ENCODE measurements at places on chromosomes 3 and 15.
A peak's percentile ranks its signal among the peaks of the same experiment; 100 is the strongest.

GRCh38 chr15:47945872-47946650 is 174.7 kb upstream of the SLC24A5 start:
- DNase-seq = no peak

- DNase-seq = no peak
Observed at GRCh38 chr3:153856932-153857331, 264.3 kb upstream of the ARHGEF26 start.

- no peak for DNase-seq
Observed at GRCh38 chr3:29949940-29950616, 656.3 kb upstream of the TGFBR2 start.

DNA sequence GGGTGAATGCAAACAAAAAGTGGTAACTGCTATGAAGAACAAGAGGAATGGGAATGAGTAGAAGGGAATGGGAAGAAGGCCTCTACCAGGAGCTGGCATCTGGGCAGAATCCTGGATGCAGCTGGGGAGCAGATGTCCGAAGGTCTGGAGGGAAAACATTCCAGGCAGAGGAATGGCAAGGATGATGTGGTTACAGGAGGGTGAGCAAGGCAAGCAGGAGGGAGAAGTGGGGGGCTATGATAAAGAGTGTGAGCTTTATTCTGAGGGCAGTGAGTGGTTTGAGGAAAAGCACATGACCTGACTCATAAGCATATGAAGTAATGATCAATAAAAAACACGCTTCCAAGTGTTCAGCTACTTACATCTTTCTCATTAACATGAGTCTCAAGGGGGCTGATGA is 17.1 kb downstream of the SKIC8 start:
- no peak for DNase-seq

DNA sequence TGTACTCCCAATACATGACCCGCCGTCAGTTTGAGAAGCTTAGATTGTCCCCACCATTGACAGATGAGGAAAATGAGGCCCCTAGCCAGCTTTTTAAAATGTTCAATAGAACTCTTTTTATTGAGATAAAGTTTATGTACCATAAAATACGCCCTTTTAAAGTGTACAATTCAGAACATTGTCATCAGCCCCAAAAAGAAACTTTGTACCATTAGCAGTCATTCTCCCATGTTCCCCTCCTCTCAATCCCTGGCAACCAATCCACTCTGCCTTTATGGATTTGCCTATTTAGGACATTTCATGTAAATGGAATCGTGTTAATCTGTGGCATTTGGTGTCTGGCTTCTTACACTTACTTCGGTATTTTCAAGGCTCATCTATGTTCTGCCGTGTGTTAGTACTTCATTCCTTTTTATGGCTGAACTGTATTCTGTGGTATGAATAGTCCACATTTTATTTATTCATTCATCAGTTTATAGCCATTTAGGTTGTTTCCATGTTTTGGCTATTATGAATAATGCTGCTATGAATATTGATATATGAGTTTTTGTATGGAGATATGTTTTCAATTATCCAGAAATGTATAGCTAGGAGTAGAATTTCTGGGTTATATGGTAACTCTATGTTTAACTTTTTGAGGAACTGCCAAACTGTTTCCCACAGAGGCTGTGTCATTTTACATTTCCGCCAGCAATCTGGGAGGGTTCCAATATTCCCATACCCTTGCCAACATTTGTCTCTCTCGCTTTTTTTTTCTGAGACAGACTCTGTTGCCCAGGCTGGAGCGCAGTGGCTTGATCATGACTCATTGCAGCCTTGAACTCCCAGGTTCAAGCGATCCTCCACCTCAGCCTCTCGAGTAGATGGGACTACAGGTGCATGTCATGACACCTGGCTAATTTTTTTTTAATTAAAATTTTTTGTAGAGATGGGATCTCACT is 15.3 kb upstream of the PTPN23 start:
- peak; percentile 59 for DNase-seq

GRCh38 chr15:64476550-64476949 is 16.2 kb downstream of the ZNF609 start:
- no peak for DNase-seq

DNA sequence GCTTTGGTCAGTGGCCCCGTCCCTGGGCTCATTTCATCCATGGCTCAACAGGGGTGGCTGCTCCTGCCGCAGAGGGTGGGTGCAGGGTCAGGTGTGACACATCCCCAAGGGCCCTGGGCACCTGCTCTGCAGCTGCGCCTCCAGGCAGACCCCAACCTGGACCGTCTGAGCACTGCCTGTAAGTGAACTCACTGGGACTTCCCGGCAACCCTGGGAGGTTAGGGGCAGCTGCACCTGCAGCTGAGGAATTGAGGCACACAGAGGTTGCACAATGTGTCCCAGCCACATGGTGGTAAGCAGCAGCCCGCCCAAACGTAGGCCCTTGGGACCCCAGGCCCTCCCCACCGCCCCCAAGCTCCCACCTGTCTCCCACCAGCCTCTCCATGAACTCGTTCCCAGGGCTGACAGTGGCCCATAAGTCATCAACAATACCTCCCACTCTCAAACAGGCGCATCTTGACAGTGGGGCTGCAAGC is 55.1 kb downstream of the PLXNA1 start:
- no peak for DNase-seq

DNA sequence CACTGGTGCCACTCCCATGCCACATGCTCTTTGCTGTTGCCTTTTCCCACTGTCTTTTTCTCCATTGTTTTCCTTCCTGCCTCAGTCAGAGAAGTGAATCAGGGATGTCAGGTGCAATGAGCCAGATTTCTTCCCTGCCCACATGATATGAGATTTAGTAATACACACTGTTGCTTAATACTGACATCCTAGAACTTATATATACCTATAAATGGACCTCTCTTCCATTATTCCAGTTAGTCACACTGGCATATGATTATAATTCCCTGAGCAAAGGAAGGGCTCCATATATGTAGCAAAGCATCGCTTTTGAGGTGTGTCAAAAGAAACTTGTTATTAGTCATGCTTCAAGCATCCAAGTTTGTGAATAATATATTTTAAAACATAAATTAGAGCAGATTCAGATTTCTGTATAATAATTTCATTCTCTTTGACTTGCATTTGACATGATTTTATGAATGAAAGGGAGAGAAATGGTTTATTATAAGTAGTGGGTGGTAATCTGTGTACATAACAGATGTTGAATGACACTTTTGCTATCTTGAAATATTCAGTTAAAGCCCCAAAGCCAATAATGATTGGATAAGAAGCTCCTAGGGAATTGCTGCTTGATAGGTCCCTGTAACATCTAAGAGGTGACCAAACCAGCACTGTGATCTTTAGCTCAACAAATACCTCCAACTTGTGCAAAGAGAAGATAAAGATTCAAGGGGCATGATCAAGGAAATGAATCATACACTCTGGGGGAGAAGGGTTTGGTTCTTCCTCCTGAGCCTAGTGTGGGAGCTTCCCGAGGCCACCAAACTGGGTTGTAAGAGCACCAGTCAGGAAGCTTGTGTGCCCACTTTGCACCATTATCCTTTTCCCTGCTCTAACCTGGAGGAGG is 48.6 kb downstream of the CHST2 start:
- no peak for DNase-seq

DNA sequence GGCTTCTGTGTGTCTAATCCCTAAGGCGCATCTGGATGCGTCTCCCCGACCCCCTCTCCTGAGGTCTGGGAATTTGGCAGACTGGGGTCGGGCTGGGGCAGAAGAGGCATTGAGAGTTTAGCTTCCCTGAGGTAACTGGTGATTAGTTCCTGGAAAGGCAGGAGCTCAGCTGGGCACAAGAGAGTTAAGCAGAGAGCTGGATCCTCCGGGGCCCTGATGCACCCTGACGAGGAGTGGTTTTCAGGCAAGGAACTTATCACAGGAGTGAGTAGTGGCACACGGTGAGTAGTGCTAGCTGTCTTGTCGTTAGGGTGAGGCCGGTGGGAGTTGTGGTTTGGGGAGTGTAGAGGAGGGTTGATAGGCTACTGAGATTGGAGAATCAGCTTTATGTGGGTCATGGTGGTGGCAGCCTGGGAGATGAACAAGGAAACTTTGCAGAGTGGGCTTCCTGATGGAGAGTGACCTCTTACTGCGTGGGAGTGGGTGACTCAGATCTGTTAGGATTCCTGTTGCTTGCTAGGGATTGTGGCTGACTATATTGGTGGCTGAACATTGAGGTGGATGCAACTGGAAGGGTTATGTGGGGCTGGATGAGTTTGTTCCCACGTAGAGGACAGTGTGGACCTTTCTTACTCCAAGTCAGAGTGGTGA is 897 bp downstream of the RAD54L2 start:
- DNase-seq = peak; percentile 25

All from femur (tissue), 1 donor.